Stimulated activated CD8-positive, alpha-beta memory T cell treated with anti-CD3 and anti-CD28 coated beads, Interleukin-4, amount 100 ng/mL, for 4 hours (primary cell): ENCODE measurements at places on chromosomes 4 and X.

- no peak for DNase-seq
These were observed 405.3 kb upstream of the EDA2R start for GRCh38 chrX:67044029-67044653.

DNA sequence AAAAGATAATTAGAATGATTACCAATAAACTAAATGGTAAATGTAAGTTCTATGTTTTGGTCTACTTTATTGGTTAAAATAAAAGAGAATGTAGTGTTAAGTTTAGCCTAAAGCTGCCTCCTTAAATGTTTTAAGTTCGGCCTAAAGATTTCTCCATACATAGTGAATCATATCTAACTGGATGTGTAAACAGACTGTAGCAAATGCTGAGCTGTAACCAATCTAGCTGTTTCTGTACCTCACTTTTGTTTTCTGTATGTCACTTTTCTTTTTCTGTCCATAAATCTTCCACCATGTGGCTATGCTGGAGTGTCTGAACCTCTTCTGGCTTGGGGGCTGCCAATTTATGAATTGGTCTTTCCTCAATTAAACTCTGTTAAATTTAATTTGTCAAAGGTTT is 121.2 kb downstream of the TBCK start:
- no peak for DNase-seq

- DNase-seq = peak; percentile 24
These were observed 164.9 kb downstream of the DHX15 start for GRCh38 chr4:24419181-24420034.

DNA sequence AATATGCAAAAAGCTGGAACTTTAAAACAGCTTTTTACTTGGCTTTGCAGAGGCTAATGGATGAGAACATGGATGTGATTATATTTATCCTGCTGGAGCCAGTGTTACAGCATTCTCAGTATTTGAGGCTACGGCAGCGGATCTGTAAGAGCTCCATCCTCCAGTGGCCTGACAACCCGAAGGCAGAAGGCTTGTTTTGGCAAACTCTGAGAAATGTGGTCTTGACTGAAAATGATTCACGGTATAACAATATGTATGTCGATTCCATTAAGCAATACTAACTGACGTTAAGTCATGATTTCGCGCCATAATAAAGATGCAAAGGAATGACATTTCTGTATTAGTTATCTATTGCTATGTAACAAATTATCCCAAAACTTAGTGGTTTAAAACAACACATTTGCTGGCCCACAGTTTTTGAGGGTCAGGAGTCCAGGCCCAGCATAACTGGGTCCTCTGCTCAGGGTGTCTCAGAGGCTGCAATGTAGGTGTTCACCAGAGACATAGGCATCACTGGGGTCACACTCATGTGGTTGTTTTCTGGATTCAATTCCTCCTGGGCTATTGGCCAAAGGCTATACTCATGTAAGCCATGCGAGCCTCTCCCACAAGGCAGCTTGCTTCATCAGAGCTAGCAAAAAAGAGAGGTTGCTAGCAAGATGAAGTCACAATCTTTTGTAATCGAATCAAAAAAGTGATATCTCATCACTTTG is 15.6 kb downstream of the TLR8 start:
- no peak for DNase-seq

DNA sequence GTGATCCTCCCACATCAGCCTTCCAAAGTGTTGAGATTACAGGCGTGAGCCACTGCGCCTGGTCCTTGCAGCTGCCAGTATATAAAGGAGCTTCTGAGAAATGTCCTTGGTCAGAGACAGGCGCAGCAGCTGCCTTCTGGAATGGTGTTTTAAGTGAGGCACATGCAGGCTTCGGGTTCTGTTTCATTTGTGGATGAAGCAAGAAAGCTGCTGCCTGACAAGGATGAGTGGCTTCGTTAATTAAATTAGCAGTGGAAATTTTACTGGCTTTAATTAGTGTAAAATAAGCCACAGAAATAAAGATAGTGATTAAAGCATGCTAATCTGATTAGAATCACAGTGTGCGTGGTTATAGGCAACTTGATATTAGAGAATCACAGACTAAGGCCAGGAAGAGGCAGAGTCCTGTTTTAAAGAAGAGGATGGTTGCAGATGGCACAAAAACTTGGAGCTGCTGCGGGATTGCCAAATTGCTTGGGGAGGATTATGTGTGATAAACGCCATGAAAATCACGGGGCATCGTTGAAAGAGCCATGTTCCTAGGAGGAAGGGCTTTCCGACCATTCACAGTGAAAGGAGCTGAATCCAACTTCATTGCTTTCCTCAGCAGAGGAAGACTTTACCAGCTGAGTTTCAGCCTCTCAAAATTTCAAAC is 348.4 kb upstream of the FAT1 start:
- DNase-seq = no peak

DNA sequence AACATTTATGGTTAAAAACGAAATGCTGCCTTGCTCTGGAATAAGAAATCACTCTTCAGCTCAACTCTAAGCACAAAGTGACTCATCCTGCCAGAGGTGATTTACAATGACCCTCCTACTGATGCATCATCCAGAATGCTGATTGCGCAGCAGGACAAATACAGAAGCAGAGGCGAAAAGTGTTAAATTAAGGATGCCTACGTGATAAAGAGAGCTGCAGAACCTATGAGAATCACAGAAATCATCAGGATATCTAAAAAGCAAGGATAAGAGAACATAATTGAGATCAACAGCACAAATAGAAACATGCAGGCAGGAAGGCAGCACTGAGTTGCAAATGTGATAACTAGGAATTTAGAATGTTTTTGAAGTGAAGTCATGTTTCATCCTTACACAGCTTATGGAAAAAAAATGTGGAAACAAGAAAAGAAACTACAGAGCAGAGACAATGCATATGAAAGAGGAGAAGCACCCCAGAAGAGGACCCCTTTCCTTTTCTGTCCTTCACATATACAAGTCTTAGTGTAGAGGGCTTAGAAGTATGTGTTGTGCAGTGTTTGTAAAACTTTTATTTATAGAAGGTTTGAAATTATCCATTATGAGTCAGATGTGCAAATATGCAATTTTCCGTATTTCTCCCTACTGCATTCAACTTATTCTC is 188.4 kb downstream of the SLC7A11 start:
- DNase-seq = no peak

DNA sequence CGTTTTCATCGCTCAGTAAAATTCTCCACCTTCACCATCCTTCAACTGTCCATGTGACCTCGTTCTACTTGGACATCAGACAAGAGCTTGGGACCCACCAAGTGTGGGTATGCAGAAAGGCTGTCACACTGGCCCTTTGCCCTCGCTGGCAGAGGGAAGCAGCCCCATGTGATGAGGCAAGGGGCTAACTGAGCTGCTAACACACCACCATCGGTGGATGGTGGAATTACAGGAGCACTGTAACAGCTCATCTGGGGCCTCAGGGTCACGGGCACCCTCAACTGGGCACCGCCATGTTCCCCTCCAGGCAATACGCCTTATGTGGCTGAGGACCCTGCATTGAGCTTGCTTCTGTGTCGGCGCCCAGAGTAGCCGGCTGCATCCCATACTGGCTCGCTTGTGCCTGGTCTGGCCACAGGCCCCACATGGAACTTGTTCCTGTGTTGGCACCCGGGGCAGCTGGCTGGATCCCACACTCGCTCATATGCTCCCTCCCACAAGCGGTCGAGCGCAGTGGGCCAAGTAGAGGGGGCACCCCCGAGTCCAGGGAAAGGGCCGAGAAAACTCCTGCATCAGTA is 109.5 kb downstream of the TAB3 start:
- no peak for DNase-seq

GRCh38 chr4:6582889-6583490 is 8.0 kb downstream of the MAN2B2 start:
- DNase-seq = no peak

DNA sequence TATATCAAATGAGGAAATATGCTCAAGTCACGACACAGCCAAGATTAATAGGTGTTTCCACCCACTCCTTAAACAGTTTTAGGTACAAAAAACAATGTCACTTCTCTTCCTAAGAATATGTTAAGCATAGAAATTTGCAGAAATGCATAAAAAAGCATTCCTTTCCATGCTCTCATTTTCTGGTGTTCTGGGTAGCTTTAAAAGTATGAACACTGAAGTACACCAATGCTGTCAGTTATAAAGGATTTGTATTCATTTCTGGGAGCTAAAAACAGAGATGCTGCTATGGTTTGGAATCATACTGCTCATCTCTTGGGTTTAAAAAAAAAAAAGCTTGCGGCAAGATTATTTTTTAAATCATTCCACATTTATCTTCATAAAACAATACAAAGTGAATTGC is 20.8 kb downstream of the SH3RF1 start:
- no peak for DNase-seq

DNA sequence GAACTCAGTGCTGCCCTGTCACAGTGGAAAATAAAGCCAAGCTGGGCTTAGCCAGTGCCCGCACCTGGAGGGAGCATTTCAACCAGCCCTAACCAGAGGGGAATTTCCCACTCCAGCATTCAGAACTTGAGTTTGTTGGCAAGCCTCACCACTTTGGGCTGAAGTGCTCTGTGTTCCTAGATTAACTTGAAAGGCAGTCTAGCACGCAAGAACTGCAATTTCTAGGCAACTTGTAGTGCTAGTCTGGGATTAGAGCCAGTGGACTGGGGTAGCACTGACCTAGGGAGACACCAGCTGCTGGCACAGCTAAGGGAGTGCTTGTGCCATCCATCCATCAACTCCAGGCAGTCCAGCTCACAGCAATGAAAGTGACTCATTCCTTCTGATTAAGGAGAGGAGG is 1060.6 kb upstream of the GRID2 start:
- no peak for DNase-seq

DNA sequence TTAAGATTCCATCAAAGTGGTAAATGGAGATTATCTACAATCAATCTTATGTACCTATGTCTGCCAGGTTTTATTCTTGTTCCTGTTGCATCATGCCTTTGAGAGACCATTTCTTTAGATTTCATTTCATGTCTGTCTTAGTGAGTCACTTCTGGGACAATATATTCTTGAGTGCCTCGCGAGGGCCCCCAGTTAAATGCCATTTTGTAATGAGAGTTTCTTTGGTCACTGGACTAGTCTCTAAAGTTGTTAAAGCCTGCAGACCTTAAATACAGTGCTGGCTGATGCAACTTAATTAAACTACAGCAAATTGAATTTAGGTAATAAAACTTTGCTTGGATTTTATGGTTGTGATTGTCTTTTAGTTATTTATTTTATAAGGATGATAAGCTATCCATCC is 87.2 kb upstream of the PITX2 start:
- no peak for DNase-seq

- no peak for DNase-seq
These were observed 411.9 kb upstream of the EMCN start for GRCh38 chr4:100929758-100930157.
